ENCODE measurements at places on chromosomes 5 and 9.

DNA sequence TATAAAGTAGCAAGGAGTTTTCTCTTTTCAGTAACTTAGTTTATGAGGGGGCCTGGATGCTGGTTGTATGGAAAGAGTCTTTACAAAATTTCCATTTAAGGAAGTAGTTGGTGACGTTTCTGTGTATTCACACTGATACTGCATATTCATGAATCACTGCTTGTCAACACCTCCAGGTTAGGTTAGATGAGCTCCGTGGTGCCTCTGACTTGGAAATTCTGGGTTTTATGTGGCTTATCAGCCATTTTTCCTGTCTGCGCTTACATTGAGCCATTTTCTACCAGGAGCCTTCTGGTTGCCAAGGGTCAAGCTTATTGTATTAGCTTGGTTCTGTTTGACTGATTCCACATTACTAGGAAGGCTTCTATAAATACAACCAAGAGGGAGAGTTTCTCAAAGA is 128.3 kb downstream of the SLC28A3 start:
- no peak for DNase-seq

- peak; percentile 18 for DNase-seq
Observed at GRCh38 chr5:150001660-150002486, 1.3 kb downstream of the HMGXB3 start.

GRCh38 chr5:38673671-38674071 is 117.2 kb upstream of the LIFR start:
- DNase-seq, result no peak

DNA sequence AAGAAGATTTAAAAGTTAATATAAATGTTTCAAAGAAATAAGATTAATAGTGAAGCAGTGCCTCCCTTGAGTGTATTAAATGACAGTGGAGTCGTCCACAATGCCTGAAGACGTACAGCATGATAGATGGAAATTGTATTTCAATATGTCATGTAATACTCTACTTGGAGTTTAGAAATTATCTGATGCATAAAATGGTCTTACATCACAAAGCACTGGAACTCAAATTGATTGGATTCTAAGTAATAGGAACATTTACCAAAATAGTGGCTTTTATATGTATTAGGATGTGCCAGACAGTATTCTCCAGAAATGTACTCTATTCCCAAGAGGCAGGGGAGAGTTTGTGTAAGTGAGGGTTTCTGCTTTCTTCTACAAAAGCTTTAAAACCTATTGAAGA is 49.4 kb downstream of the CDH10 start:
- DNase-seq, result no peak

DNA sequence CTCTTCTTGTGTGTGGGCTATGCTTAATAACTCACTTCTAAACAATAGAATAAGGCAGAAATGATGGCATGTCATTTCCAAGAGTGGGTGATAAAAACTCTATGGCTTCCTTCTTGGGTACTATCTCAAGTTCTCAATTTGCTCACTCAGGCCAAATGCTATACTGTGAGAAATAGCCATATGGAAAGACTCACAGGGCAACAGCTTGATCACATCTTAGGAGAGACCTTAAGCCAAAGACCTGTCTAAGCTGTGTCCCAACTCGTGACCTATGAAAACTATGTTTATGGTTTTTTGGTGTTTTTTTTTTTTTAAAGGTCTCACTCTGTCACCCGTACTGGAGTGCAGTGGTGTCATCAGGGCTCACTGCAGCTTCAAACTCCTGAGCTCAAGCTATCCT is 2.1 kb upstream of the UIMC1 start:
- DNase-seq, result no peak

DNA sequence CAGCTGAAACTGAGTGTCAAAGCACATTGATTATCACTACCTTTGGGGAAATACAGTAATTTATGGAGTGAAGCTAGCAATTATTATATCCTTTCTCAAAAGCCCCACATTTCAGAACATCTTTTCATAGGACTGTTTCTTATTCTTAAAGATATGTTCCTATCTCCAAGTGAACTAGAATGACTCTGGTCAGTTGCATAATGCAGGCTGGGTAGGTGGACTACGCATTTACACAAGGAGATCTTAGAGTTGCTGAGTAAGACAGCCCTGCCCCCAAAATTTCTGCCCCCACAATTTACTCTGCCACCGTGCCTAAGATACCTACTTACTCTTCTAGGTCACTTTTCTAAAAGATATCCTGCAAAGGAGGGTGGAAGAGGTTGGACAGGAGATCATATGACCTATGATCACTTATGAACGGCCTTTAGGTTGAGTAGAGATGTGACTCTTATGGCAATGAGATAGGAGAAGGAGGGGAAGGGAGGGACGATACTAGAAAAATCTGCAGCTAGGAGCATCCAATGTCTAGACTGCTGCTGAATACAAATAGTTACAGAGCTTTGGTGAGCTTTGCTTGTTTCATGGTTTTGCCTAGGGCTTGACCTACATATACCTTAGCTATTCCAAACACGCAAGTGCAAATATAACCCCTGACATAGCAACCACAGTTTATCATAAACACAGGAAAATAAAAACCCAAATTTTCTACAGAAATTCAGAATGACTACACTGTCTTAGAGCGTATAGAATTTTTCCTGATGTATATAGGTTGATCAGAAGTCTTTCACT is 121.7 kb downstream of the GLIS3 start:
- DNase-seq, result no peak

GRCh38 chr5:173864126-173865050 is 23.8 kb upstream of the CPEB4 start:
- DNase-seq, result no peak

DNA sequence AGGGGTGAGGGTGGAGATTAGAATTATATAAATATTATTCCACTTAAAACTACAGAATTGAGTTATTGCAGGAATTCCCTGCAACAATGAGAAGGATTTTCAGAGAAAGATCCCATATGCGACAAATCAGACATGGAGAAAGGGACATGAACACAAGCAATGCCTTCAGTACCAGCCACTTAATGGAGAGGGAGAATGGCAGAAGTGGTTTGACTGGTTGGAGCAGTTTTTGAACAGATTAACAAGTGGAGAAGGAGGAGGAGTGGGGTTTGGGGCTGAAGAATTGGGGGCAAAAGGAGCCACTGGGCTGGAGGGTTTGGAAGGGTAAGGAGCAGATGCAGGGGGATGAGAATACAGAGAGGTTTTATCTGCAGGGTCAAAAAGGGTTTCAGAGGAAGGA is 620.9 kb upstream of the PTPRD start:
- no peak for DNase-seq

GRCh38 chr9:132806306-132806705 is 71.8 kb downstream of the AK8 start:
- no peak for DNase-seq

DNA sequence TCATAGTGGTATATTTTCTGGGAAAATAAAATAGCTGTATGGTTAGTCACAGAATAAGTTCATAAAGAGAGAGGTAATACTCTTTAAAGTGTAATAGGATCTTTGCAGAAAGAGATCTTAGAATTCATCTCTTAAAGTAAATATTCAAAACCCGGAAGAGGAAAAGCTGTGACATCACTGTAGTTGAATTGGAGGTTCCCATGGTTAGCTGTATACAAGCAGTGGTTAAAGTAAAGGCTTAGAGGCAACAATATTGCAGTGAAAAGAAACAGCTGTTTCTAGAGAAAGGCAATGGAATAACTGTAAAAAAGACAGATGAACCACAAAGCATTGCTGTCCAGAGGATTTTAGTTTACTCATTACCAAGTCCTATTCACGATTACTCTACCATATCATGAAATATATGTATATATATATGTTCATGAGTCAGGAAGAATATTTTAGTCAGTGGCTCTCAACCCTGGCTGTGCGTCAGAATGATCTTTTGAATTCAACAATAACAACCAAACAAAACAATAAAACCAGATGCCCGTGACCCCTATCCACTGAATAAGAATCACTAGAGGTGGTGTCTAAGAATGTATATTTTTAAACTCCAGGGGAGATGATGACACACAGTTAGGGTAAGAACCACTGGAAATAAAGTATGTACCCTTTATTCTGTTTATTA is 4.7 kb downstream of the ERCC6L2 start:
- no peak for DNase-seq

DNA sequence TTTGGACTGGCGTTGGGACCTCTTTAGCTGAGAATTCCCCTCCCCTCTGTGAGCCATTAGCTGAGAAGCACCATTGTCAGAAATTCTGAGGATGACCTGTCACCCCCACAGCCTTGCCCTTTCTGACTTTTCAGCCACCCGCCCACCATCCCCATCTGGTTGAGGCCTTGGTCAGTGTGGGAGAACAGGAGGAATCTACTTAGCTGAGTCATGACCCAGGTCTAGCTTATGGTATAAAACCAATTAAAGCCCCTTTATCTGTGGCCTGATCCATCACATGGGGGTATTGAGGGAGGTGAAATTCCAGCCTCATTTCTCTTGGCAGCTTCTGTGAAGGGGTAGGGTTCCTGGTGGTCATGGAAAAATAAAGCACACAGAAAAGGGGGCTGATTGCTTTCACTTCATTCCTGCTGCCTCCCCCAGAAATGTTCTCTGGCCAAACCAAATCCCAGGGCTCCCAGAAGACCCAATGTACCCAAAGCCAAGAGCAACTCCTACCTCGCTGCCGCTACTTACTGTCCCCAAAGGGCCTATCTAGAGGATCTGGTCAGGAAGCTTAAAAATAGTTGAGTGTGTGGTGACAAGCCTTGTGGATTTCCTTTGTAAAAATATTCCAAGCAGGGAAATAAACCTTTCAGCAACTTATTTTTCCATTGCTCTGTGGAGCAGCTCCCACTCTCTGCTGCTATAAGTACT is 174.8 kb upstream of the TNC start:
- no peak for DNase-seq

DNA sequence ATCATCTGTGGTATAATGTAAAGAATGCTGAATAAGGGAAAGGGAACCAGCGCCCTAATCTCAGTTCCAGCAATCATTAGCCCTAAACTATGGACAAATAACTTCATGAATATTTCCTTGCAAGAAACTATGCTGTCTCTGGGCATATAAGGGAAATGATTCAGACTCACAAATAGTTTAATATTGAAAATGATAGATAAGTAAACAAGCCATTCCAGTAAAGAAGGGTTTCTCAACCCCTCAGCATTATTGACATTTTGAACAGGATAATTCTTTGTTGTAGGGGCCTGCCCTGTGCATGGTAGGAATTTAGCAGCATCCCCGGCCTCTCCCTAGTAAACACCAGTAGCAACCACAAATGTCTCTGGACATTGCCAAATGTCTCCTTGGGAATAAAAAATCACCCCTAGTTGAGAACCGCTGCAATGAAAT is 23.8 kb downstream of the C5 start:
- DNase-seq, result no peak

GRCh38 chr5:143521846-143522400 is 118.4 kb upstream of the NR3C1 start:
- no peak for DNase-seq

DNA sequence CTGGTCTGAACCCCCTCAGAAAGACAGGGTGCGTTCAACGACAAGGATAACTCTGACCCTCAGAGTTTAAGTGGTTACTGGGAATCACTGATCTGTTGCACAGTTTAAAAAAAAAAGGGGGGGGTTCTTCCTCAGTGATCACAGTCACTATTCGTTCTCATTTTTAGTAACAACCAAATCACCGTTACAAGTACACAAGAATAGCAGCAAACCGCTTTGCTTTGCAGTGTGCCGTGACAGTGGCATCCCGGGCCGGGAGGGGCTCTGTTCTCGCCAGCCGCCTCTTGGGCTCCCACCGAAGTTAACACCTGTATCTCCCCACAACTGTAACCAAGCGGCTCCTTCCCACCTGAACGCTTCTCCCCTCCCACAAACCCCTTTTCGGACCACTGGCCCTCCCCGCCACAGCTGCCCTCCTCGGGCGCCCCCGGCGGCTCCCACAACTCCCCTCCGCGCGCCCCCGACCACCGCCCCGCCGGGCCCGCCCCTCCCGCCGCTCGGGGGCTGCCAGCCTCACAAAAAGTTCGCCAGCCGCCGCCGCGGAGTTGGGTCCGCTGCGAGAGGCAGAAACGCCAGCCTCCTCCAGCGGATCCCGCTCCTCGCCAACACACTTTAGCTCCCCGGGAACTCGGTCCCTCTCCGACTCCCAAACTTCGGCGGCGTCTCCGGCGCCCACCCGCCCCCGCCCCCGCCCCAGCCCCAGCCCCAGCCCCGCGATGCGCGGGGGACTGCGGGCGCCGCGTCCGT is 1.2 kb downstream of the SSBP2 start:
- DNase-seq, result peak; percentile 10

GRCh38 chr5:59584858-59585846 is 308.4 kb downstream of the PDE4D start:
- no peak for DNase-seq

- DNase-seq, result no peak
Observed at GRCh38 chr9:134620751-134621557, 20.6 kb upstream of the COL5A1 start.

DNA sequence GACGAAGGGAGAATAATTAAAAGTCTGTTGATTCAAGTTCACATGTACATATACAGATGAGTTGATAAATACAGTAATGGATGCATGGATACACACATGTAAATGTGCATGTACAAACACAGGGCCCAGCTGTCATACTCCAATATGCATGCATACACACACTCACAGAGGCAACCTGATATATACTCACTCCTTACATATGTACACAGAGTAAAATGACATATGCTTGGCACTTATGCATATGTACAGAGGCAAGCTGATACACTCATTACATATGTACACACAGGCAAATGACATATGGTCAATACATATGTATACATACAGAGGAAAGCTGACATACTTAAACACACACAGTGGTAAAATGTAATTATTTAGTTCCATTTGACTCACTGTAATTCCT is 7.2 kb upstream of the TMEFF1 start:
- no peak for DNase-seq

DNA sequence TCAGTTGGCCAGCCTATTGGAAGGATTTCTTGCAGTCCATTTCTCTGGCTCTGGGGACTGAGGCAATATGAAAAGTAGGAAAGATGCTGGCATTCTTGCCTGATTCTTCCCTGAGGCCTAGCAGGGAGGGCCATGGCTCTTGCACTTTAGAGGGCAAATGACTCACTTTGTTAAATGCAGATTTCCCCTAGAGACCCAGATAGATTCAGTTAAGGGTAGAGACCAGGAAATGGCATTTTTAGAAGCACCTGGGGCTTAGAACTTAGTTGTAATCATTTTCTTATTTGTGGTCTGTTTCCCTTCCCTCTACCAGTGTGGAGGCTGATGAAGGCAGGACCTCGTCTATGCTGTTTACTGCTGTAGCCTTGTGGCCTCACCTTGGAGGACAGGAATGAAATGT is 112.8 kb upstream of the NR3C1 start:
- no peak for DNase-seq

GRCh38 chr5:57761513-57761912 is 278.9 kb upstream of the ACTBL2 start:
- DNase-seq, result no peak

- no peak for DNase-seq
Observed at GRCh38 chr9:130998597-130999244, 10.3 kb upstream of the LAMC3 start.

- no peak for DNase-seq
Observed at GRCh38 chr9:133054194-133054890, 7.4 kb upstream of the CEL start.

Measured in stimulated activated CD4-positive, alpha-beta T cell treated with anti-CD3 and anti-CD28 coated beads, Interleukin-15, amount 100 ng/mL, for 1 hour (primary cell).